ENCODE measurements at places on chromosomes 2 and 18. TPM values are rescaled to one million over a fixed set of nuclear protein-coding genes. Genes with fewer than 3 reads are reported as not detected.

The SMAD2 gene
- 70.8 TPM for total RNA-seq

DNA sequence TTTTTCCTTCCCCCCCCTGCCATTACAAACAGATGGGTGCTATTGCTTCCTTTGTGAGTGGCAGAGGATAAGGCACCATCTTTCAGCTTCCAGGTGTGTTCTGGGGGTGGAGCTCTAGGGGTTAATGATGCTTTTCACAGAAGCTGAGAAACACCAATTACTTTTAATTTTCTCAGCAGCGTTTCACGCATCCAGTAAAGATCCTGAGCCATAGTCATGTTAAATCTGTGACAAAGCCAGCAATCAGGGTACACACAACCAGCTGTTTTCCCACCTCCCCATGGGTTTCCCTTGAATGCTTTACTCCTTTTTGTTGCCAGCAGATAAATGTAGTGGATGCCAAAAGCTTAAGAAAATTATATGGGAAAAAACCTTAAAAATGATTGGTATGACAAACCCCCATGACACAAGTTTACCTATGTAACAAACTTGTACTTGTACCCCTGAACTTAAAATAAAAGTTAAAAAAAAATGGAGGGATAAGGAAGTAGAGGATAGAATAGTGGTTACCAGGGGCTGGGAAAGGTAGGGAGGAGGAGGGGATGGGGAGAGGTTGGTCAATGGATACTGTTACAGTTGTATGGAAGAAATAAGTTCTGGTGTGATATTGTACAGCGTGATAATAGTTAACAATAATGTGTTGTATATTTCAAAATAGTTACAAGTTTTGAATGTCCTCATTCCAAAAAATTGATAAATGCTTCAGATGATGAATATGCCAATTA is 70.0 kb downstream of the ACOXL start:
- no peak for DNase-seq

The MEIS1 gene
- total RNA-seq: 20.7 TPM

The FAM237A gene
- total RNA-seq: not detected

GRCh38 chr18:79797518-79798345 is at the start of gene KCNG2:
TSS of gene KCNG2 (plus strand) at chr18:79797938. CDS start at chr18:79863668, 65,730 bp downstream.
- DNase-seq: no peak

The CYBRD1 gene
- 12.3 TPM for total RNA-seq

GRCh38 chr2:17301437-17301836 is 216.8 kb downstream of the RAD51AP2 start:
- no peak for DNase-seq

The SLC9A4 gene
- 0.62 TPM for total RNA-seq

The KLHL29 gene
- 8.4 TPM for total RNA-seq
